ENCODE measurements at places on chromosomes 1 and 21.

DNA sequence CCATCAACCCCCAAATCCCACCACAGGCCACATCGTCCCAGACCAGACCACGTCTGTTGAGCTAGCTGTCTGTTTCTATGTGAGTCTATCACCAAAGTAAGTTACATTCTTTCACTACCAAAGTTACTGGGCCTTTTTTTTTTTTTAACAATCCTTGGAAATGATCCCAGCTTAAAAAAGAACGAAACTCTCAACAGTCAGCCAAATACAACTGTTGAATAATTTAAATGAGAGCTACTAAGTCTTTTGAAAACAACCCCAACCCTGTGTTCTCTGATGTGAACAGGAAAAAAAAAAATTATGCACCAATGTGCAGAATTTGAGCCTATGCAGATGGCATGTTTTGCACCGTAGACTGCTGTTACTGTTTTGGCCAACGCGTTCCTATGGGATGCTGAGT, 134.0 kb upstream of the ETS2 start:
- no peak for DNase-seq

- no peak for DNase-seq
Measured at GRCh38 chr1:228423404-228424053, 6.9 kb upstream of the TRIM17 start.

DNA sequence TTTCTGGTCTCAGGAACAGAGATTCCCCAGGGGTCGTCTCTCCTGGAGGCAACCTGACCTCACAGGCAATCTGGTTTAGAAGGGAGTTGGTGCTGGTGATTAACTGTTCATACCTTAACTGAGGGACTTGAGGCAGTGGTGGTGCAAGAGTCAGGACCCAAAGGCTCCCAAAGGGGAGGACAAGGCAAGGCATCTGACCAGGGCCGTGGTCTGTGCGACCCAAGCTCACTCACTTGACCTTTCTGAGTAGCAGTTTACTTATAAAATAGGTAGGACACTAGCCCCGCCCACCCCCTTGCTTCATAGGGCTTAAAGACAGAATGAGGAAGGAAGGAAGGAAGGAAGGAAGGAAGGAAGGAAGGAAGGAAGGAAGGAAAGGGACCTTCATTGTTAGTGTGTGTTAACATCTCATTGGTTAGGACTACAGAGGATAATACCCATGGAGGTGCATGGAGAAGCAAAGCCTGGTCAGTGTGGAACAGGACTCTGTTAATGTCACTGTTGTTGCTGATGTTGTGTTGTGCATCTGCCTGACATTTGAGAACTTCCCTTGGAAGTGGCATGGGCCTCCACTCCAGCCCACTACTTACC, 4.6 kb upstream of the KCNA2 start:
- no peak for DNase-seq

DNA sequence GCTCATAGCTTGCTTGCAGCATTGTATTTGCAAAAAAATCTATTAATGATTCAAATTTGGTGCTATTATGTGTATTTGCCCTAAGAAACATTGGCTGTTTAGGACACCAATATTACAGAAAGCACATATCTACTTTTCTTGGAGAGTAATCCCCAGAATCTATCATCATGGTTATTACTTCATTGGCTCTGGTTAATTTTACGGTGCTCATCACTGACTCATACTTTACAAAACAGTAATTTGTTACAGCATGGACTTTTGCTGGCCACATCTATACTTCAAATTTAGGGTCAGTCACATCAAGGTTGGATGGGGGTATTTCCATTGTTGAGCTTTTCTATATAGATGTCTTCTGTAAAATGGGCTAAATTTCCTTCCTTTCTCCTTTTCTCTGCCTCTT, 45.7 kb downstream of the SH3GLB1 start:
- no peak for DNase-seq

- DNase-seq, result no peak
Measured at GRCh38 chr21:15400905-15401304, 328.9 kb upstream of the USP25 start.

DNA sequence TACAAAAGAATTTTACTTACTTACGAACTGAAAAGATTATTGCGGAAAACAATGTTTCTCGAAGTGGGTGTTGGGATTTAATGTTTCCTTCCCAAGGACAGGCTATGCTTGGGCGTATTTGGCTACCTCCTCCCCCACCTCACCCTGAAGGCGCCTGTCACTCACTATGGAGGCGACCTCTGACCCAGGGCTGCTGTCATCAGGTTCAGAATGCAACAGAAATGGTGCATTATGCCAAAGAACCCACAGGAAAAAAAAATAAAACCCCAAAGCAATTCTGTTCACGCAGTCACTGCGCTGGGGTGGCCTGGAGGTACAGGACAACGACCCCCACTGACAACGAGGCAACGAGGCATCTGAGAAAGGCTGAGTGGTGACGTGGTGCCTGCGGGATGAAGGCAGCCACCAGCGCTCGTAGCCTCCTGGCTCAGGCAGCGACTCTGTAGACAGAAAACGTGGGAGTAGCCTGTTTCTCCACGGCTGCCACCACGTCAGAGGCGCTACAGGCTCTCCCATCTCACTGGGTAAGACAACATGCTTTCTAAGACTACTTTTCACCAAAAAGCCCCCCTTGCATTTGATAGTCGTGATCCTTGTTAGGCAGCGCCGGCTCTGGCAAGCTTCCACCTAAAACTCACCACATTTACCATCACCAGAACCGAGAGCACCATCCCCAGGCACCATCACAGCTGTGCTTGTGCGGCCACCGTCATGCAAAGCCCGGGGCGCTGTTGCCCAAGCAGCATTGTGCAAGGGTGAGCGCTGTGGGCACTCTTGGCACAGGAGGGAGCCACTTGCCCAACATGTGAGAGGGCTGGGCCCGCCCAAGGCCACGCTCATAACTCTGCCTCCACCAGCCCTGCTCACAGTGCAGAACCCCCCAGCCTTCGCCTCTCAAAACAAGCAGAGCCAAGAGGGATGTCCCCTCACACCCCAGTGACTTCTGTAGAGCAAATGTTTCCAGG, 14.3 kb downstream of the NADK start:
- DNase-seq, result peak; percentile 88

DNA sequence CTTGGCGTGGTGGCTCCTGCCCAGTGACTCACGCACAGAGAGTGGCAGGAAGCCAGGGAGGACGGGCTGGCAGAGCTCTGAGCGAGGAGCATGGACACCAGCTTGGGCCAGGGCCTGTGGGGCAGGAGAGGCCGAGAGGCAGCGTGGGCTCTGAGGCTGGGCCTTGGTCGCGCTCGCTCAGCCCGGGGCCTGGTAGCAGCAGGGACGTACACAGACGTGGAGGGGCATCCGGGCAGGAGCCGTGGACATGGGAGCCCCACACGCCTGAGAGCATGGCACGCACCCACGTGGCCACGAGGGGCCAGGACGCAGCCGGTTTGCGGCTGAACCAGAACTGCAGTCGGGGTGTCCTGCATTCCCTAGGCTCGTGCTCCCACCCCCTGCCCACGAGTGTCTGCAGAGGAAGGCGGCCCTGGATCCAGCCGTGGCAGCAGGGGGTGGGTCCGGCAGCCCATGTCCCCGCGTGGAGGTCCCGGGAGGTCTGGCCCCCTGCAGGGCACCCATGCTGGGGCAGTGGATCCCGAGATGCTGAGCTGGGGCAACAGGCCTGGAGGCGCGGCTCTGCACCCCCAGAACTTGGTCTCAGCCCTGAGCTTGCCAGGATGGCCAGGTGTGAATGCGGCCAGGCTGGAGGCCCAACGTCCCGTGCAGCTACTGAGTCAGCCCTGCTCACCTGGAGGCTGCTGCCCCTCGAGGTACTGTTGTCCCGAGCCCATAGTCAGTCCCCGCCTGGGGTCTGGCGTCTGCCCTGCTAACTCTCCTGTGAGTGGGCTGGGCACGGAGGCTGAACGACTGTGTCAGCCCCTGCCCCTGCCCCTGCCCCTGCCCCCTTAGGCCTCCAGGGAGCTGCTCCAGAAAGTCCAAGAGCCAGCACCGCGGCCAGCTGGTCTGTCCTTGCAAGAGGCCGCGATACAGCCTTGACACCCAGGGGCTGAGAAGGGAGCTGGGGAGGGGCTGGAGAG, 61.6 kb downstream of the SLX9 start:
- no peak for DNase-seq

DNA sequence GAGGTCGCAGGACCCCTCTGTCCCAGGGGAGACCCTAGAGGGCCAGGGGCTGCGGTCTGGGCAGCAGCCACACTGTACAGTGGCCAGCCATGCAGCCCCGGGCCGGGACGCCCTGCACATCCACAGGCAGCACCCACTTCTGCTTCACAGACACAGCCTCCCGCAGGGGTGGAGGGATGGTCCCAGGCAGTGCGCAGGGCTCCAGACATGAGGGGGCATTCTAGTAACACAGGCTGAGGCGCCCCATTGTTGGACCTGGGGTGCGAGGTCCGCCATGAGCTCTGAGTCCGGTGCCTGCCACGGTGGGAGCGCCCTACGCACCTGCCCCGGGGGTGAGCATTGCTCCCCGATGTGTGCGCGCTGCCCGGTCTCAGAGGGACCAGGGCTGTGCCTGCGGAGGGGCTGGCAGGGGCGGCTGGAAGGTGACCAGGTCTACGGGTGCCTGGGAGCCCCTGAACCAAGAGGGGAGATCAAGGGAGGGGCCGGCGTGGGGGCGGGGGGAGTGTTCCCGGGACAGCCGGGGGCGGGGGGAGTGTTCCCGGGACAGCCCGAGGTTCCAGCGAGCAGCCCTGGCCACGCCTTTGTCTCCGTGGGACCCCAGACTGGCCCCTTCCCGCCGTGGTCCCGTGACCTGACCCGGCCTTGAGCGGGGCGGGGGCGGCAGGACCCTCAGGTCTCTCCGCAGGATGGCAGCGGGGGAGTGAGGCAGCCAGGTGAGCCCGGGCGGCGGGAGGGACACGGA, 4.5 kb downstream of the MMEL1 start:
- peak; percentile 77 for DNase-seq

GRCh38 chr1:147473733-147474049, 67.6 kb upstream of the BCL9 start:
- no peak for DNase-seq

DNA sequence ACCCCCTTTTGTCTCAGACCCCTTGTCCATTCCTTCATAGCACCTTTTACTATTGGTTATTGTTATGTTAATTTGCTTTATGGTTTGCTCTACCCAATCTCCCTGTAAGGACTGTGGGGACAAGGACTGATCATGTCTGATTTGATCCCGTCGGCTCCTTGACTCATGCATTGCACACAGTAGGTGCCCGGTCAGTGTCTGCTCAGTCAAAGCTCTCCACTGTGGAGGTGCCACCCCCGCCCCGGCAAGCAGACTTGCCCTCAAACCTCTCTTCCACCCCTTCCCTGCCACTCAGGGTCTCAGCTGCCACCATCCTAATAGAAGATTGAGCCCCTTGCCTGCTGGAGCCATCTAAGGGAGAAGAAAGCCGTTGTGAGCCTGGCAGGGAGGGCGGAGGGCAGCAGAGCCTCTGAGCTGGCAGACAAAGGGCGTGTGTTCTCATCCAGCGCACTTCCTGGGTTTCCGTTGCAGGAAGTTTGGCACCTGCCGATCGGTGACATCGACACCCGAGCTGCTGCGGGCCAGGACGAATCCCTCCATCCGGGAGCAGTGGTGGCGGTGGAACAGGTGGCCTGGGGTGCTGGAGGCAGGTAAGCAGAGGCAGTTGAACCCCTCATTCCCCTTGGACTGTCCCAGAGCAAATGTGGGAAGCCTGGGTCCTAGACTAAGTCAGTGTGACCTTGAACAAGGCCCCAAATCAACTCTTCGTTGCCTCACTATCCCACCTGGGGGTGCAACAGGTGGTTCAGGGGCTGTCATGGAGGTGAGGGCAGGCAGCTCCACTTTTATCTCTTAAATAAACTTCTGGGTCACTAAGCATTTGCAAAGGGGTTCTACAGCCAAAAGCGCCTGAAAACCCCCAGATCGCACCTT, 2.2 kb upstream of the FBLIM1 start:
- no peak for DNase-seq

- no peak for DNase-seq
Measured at GRCh38 chr1:234213658-234214128, 159.6 kb upstream of the COA6 start.

GRCh38 chr1:201753492-201753891, 75.5 kb upstream of the IPO9 start:
- DNase-seq, result no peak

- DNase-seq, result no peak
Measured at GRCh38 chr21:16376673-16377072, 646.9 kb downstream of the USP25 start.

GRCh38 chr1:95236784-95237575, 3.0 kb downstream of the RWDD3 start:
- no peak for DNase-seq

GRCh38 chr1:165925498-165926079, 98.2 kb downstream of the UCK2 start:
- no peak for DNase-seq

GRCh38 chr1:100565533-100565932, 27.6 kb downstream of the GPR88 start:
- no peak for DNase-seq

DNA sequence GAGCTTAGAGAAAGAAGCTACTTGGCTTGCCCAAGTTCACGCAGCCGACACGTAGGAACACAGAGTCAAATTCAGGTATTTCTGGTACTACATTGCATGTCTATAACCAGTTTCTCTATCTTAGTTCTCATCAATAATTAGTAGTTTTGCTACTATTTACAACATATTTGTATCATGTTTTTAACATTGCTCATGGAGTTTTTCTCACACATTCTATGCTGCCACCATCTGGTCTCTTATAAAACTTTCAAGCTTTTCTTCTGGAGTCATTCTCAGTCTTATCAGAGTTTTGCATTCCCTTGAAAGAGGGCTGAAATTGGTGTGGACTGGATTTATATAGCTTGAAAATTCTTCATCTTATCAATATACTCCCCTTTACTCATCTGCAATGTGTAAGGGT, 118.8 kb upstream of the PALMD start:
- peak; percentile 10 for DNase-seq

GRCh38 chr21:39022863-39023693, 160.2 kb downstream of the PSMG1 start:
- peak; percentile 88 for DNase-seq

GRCh38 chr1:157399343-157399983, 152.9 kb downstream of the FCRL5 start:
- no peak for DNase-seq

GRCh38 chr1:70438529-70438928, 27.5 kb downstream of the CTH start:
- DNase-seq, result no peak

GRCh38 chr1:230807029-230807428, 59.8 kb downstream of the CAPN9 start:
- DNase-seq, result no peak

DNA sequence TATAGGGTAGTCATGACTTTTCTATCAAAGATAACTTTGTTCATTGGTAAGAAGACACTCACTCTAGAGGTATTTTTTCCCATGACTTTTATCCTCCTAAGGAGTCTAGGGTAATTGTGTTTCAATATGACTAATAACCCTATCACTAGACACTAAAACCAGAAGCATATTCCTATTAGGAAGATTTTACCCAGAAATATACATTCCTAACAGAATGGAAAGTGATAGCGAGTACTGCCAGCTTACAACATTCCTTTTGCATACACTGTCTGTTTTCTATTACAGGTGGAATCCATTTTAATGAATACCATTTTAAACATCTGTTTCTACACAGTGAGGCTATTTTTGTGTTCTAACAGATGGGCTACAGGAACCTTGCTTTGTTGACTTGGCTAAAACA, 31.4 kb upstream of the C1orf185 start:
- DNase-seq, result no peak

- no peak for DNase-seq
Measured at GRCh38 chr21:14888202-14888601, 176.6 kb downstream of the NRIP1 start.

Measured in left lung (tissue), 14 donors.